Stimulated activated CD8-positive, alpha-beta memory T cell treated with anti-CD3 and anti-CD28 coated beads, Interleukin-15, amount 100 ng/mL, for 24 hours (primary cell): ENCODE measurements at places on chromosomes 1 and 21.

- DNase-seq: no peak
Observed at GRCh38 chr1:31397360-31398095, 15.5 kb upstream of the SERINC2 start.

GRCh38 chr1:25544243-25544764 lies 898 bp downstream of the LDLRAP1 start:
- DNase-seq: no peak

GRCh38 chr1:67005068-67005467 lies 48.9 kb downstream of the SLC35D1 start:
- DNase-seq: no peak

- DNase-seq: no peak
Observed at GRCh38 chr1:151545542-151545941, 5.4 kb downstream of the TUFT1 start.

- no peak for DNase-seq
Observed at GRCh38 chr1:22861764-22862440, 110.8 kb downstream of the LACTBL1 start.

DNA sequence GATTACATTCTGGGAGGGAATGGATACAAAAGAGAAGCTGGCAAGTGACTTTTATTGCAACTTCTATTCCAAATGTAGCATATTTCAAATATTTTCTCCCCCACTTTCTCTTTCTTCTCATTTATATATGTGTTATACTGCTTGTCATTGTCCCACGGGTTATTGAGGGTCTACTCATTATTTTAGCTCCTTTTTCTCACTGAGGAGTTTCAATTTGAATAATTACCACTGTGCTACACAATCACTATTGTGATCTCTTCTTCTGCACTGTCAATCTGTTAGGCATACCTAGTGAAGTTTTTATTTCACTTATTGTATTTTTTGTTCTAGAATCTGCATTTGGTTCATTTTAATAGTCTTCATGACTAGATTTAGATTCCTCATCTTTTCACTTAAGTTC lies 339.7 kb downstream of the PTPRC start:
- DNase-seq: no peak

- no peak for DNase-seq
Observed at GRCh38 chr1:229631966-229632365, 5.9 kb downstream of the URB2 start.

- DNase-seq: no peak
Observed at GRCh38 chr21:45080639-45081414, 6.4 kb downstream of the ADARB1 start.

- no peak for DNase-seq
Observed at GRCh38 chr1:169364948-169365347, 2.6 kb downstream of the NME7 start.

- DNase-seq: no peak
Observed at GRCh38 chr1:177959811-177960515, 9.9 kb downstream of the SEC16B start.

DNA sequence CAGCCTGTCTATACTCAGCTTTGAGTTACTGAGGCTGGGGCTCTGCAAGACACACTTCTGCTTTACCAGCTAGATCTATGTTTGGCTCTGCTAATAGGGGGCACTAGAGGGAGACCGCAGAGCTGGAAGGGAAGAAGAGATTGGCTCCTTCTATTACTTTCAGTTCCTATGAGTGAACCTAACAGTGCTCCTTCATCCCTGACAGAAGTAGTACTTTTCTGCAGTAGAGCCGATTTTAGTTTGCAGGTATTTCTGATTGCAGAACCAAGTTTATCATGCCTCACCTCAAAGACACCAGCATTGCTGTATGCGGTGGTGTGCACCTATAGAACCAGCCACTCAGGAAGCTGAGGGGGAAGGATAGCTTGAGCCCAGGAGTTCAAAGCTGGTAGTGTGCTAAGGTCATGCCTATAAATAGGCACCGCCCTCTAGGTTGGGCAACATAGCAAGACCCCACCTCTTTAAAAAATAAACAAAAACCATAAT lies 5.7 kb upstream of the ZDHHC18 start:
- DNase-seq: no peak

GRCh38 chr1:85421179-85421578 lies 43.8 kb downstream of the DDAH1 start:
- DNase-seq: no peak

- DNase-seq: no peak
Observed at GRCh38 chr1:53372501-53372951, 44.7 kb upstream of the LRP8 start.

DNA sequence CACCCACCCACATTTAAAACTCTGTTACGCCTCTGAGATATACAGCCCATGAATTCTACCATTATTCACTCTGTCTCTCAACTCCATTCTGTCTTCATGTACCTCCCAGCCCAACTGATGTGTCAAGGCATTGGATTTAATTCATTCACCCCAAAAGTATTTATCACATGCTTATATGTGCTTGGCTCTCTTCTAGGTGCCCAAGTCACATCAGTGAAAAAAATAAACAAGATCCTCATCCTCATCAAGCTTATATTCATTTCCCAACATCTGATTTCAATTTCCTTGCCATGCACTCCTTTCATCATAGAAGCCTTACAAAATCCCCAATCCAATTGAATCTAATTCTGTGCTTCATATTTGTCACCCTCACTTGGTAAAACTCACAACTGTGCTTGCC lies 967.6 kb downstream of the LTN1 start:
- no peak for DNase-seq

GRCh38 chr21:43280949-43281633 lies 112.3 kb downstream of the CRYAA start:
- DNase-seq: no peak

GRCh38 chr1:154954541-154954940 lies 1.4 kb downstream of the PBXIP1 start:
- DNase-seq: no peak

GRCh38 chr1:218413179-218413578 lies 68.0 kb downstream of the TGFB2 start:
- DNase-seq: no peak

- no peak for DNase-seq
Observed at GRCh38 chr1:155003766-155004351, 1.3 kb downstream of the ZBTB7B start.

DNA sequence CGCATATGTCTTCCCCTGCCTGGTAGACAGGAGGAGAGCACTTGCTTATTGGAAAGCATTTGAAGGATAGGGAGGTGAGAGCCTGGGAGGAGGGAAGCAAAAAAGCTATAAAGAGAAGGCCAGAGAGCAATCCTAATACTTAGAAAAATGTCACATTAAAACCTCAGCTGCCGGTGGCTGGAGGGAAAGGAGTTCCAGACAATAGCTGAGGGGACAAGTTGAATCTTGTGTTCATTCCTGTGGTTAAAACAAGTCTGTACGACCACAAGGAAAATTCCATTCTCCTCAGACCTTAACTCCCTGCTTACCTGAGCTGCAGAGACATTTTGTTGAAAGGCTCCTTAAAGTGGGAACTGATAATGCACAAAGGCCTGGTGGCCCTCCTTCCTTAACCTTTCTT lies 218.8 kb upstream of the CAMK1G start:
- DNase-seq: no peak
